Stimulated activated CD4-positive, alpha-beta T cell treated with anti-CD3 and anti-CD28 coated beads, Interleukin-1b, Interleukin-23, amount 100 ng/mL, for 1 hour (primary cell): ENCODE measurements at places on chromosomes 13 and 19.

GRCh38 chr19:37931881-37932655 lies 25.1 kb downstream of the SIPA1L3 start:
- DNase-seq = no peak

- no peak for DNase-seq
Observed at GRCh38 chr13:19882231-19882630, 18.8 kb upstream of the ZMYM5 start.

DNA sequence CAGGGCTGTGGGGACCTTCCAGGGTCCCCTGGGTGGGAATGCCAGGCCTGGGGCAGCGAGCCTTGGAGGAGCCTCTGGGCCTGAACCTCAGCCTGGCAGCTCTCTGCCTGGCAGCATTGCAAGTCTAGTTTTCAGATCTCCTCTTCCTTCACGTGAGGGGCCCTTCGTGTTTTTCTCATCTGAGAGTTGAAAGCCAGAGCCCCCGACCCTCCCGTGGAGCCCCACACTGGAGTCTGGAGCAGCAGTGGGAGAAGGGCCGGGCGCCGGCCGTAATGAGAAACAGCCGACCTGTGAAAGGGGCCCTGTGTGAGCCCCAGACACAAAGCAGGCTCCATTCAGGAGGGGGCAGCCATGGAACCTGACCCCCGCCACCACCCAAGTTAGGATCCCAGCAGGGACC lies 19.3 kb downstream of the TMED1 start:
- DNase-seq = no peak

DNA sequence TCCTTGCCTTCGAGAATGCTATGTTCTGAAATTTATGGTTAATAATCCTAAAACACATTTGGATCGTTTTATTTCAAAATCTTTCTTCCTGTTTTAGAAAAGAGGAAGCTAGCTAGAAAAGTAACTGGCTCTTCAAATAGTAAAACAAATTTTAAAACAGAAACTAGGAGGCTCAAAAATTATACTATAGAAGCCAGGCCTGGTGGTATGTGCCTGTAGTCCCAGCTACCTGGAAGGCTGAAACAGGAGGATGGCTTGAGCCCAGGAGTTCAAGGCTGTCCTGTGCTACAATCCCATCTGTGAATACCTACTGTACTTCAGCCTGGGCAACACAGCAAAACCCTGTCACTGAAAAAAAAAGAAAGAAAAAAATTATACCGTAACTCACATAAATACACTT lies 57.9 kb downstream of the ELF1 start:
- DNase-seq = no peak

DNA sequence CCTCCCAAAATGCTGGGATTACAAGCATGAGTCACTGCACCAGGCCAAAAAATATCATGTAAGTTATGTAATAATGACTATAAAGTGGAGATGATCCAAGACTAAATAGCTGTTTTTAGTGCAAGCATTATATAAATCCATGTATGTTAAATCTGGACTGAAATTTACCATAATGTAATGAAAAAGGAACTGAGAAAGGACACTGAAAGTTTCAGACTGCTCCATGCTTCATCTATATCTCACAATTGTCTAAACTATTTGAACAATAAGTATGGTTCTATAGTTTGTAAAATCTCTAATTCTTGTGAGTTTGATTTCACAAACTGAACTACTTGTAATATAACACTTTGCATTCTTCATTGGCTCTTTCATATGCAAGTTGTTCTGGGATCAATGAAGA lies 2299.5 kb downstream of the PCDH9 start:
- no peak for DNase-seq

DNA sequence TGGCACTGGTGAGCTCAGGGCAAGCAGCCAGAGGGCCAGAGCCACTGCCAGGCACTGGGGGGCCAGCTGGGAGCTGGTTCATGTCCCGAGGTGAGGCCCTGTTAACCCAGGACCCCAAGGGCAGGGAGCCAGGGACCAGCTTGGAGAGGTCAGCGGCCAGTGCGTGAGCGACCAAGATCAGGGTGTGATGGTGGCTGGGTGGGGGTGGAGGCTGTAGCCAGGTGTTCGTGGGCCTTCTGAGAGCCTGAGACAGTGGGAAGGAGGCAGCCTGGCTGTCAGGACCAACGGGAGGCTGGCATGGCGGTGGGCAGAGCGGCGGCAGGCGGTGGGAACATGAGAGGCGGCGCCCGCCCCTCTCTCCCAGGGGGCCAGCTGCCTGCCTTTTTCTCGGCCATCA lies 8.1 kb upstream of the KPTN start:
- DNase-seq = no peak

GRCh38 chr19:49468199-49468598 lies 5.8 kb upstream of the FLT3LG start:
- no peak for DNase-seq

- DNase-seq = no peak
Observed at GRCh38 chr19:2150794-2151338, 500 bp downstream of the AP3D1 start.

DNA sequence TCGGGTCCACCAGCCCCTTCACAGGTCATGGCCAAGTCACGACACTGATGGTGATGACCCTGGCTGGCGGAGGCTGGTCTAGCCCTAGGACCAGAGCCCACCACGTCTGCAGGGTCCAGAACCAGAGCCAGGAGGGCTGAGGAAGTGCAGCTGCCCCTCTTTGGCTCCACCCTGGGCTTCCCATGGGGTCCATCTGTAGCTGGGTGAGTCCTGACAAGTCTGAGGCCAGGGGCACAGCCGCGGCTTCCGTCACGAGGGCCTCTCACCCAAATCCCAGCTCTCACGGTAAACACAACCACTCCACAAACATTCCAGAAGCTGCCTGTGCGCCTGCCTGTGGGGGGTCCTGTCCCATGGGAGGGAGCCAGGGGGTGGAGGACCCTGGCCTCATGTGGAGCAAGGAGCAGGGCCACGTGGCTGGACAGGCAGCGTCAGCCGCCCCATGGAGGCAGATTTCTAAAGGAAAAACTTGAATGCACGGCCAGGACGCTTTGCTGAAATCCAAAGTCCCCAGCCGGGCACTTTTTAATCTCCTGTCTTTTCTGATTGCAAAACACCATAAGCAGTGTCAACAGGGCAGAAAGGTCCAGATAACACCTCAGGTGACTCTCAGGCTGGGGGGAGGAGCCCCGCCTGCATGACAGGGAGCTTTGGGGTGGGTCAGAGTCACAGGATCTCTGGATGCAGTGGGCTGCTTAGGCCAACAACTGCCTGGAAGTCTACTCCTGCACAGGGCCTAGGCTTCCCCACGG lies 29.9 kb downstream of the CEBPG start:
- no peak for DNase-seq

- no peak for DNase-seq
Observed at GRCh38 chr13:30314069-30314468, 6.7 kb upstream of the KATNAL1 start.

DNA sequence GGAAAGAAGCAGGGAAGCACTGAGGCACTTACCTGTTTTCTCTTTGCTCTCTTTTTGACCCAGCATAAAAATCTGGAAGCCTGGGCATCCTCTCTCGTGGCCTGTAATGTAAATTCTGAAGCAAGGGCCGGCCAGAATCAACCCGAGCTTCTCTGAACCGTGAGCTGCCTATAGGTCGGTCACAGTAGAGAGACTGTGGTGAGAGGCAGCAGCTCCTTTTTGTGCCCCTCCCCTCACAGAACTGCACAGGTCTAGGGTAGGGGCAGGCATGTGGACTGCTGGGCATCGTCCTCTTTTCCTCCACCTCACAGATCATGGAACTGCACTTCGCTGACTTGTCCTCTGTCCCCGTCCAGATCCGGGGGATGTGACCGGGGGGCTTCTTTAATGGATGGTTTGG lies 12.5 kb downstream of the FAM124A start:
- DNase-seq = no peak

- DNase-seq = no peak
Observed at GRCh38 chr19:45528149-45528743, 21.0 kb downstream of the VASP start.

DNA sequence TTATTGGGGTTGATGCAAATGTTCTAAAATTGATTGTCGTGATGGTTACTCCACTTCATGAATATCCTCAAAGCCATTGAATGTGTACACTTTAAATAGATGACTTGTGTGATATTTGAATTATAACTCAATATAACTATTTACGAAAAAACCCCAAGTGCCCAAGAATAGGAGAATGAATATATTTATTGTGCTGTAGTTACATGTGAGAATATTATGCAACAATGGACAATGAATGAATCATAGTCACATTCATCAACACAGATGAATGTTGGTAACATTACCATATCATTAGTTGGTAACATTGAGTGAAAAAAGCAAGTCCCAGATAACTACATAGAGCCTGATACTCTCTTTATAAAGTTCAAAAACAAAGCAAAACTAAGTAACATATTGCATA lies 127.8 kb upstream of the UBL3 start:
- DNase-seq = no peak

DNA sequence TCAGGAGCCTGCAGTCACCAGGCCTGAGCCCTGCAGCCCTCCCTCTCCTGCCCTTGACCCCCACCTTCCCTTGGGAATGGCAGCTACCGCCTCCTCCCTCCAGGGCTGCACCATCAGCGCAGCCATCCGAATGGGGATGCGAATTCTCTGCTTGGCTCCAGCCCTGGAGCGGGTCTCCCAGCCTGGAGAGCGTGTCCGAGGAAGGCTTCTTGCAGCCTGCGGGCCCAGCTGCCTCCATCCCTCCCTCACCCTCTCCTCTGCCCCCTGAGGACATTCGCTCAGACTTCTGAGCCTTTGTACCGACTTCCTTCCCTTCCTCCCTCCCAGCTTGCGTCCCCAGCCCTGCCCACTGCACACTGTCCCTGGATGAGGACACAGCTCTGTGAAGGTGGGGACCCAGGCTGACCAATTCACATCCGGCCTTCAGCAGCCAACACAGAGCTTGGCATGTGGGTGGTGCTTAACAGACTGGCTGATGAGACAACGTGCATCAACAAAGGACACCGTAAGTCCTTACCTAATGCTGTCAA lies 6.0 kb upstream of the NKPD1 start:
- no peak for DNase-seq

GRCh38 chr19:21607449-21607848 lies 102.0 kb downstream of the ZNF429 start:
- DNase-seq = no peak

DNA sequence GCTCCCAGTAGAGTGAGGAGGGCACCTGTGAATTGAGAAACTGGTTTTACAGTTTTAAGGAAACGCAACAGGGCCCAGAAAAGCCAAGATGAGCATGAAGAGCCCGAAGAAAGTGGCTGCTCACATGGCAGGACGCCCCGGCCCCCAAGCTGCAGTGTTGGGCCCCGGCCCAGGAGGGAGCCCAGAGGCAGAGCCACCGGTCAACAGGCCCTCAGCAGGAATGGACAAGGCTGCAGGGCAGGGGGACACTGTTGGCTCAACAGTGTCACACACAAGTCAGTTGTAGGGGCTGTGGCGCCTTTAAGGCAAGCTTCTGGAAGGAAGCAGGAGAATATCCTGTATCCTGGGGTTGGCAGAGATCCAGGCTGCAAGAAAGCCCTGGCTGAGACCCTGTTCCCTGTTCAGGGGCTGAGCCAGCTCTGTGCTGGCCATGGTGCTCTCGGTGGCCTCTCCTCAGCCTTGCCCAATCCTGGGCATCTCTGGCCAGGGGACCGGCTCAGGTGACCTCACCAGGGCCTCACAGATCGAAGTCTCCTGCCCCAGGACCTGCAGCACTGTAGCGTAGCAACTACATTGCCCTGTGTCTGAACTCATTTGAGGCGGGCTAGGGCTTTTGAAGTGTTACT lies 28.0 kb downstream of the UPF1 start:
- DNase-seq = no peak

GRCh38 chr19:55118401-55118991 lies 1.1 kb upstream of the PPP1R12C start:
- DNase-seq = no peak

- peak; percentile 72 for DNase-seq
Observed at GRCh38 chr19:1082165-1082927, 12.8 kb downstream of the POLR2E start.

GRCh38 chr13:36130552-36131221 lies 495 bp downstream of the DCLK1 start:
- DNase-seq = no peak

DNA sequence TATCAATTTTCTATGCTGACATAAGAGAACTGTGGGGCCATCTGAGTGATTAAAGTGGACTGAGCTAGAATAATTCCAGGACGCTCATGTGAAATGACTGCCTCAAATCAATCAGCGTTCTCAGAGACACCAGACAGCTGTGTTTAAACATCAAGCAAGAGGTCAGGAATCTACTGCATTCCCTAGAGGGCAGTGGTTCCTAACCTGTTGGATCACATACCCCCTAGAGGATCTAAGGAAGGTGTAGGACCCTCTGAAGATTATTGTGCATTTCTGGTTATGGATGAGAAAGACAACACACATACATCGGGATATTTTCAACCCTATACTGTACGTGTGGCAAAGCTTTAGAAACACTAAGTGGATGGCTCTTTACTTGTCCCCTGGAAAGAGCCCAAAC lies 51.8 kb upstream of the FREM2 start:
- no peak for DNase-seq
